Osteoblast (primary cell): ENCODE measurements at places on chromosomes 4 and X. TPM values are rescaled to one million over a fixed set of nuclear protein-coding genes. Genes with fewer than 3 reads are reported as not detected.
A peak's percentile ranks its signal among the peaks of the same experiment; 100 is the strongest.

DNA sequence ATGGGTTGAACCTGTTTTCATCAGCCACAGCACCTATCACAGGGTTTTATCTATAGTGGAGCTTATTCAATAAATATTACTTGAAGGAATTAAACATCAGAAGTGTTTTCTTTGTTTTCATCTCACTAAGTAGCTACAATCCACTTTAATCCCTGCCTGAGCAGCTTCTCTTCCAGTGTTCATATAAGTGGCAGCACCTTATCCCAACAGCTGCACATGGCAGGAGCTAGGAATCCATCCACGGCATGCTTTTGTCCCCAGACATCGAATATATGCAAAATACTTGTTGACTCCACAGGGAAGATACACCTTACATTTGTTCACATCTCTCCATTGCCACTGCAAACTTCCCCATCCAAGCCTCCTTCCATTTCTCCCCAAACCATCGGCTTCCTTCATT is 549.8 kb upstream of the FAM241A start:
- no peak overlapping the region for H3K27ac ChIP-seq
- no peak for DNase-seq
- H3K36me3 ChIP-seq = no peaks in the 10 kb centered on the region
- H3K27me3 ChIP-seq = no peaks in the 10 kb centered on the region
- H3K4me3 ChIP-seq = no peak overlapping the region

GRCh38 chr4:44736900-44737299 is 10.5 kb upstream of the GNPDA2 start:
- H3K4me1 ChIP-seq = no peaks in the 10 kb centered on the region
- no peak overlapping the region for H3K27ac ChIP-seq
- H3K27me3 ChIP-seq = no peaks in the 10 kb centered on the region
- no peak for DNase-seq

DNA sequence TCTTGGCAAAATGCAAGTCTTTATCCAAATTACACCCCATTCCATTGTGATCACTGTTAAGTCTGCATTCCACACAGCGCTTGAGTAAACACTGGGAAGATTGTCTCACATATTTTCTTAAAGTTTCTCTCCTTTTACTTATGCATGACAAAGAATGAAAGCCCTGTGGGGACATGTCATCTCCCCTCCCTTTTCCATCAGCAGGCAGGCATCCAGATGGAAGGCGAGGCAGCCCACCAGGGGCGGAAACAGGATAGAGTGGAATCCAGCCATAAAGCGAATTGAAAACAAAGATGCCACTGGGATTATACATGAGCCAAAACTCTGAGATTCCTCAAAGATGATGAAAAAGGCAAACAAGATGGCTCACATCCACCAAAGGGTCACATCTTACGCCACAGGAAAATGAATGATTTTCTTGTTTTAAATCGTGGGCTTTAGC is 78.2 kb downstream of the AFAP1 start:
- no peaks in the 10 kb centered on the region for H3K27me3 ChIP-seq
- DNase-seq = peak; percentile 83
- peaks cover 67% of the 10 kb centered on the region for H3K4me1 ChIP-seq
- no peak overlapping the region for H3K4me3 ChIP-seq

DNA sequence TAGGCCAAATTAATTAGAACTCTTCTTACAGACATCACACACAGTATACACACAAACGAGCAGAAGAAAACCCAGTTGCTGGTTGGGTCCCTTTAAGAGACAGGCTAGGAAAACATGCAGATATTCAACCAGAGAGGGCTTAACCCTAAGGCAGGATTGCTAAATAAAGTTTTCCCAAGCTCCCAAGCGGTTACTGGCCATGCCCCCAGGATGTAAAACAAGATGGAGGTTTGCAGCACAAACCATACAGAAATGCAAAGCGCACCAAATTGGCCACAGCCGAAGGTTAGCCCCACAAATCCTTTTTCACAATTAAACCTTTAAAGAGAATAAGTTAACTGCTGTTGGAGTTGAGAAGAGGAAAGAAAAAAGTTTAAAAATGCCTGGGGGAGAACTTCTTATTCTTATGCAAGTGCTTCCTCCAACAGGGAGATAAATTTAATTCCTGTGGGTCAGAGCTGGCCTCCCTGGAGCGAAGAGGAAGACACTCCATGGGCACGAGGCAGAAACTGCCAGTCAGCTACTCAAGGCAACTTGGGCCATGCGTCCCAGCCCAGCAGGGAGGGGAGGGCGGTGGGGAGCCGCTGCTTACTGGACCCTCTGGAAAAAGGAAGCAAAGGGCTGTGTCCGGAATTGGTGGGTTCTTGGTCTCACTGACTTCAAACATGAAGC is 167.6 kb upstream of the ARSJ start:
- H3K4me3 ChIP-seq = no peak overlapping the region
- H3K36me3 ChIP-seq = no peaks in the 10 kb centered on the region
- no peaks in the 10 kb centered on the region for H3K27me3 ChIP-seq
- H3K4me1 ChIP-seq = no peaks in the 10 kb centered on the region

GRCh38 chrX:138683600-138683999 is 27.9 kb downstream of the FGF13 start:
- H3K4me3 ChIP-seq = no peak overlapping the region
- no peaks in the 10 kb centered on the region for H3K4me1 ChIP-seq
- no peaks in the 10 kb centered on the region for H3K36me3 ChIP-seq
- no peak overlapping the region for H3K27ac ChIP-seq
- H3K27me3 ChIP-seq = no peaks in the 10 kb centered on the region
- DNase-seq = no peak

- H3K4me1 ChIP-seq = peaks cover 11% of the 10 kb centered on the region
- no peak for DNase-seq
- no peak overlapping the region for H3K4me3 ChIP-seq
- no peaks in the 10 kb centered on the region for H3K27me3 ChIP-seq
Observed at GRCh38 chr4:41129128-41129754, 85.1 kb downstream of the APBB2 start.

DNA sequence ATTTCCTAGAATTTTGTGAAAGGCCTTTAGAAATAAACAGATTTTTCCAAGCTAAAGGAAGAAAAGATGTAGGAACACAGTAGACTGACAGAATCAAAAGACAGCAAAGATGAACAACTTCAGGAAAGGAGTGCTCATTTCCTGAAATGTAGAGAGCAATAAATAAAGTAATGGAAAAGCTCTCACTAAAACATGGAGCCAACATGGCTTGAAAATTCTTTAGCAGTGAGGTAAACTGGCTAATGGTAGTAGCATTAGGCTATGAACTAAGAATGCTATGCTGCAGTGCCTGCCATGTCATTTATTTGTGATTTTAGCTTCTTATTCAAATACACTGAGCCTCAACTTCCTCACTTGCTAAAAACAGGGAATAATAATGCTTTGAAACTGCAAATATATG is 108.7 kb downstream of the IQCM start:
- no peak overlapping the region for H3K27ac ChIP-seq
- H3K27me3 ChIP-seq = no peaks in the 10 kb centered on the region
- H3K4me1 ChIP-seq = no peaks in the 10 kb centered on the region
- no peaks in the 10 kb centered on the region for H3K36me3 ChIP-seq

- no peaks in the 10 kb centered on the region for H3K27me3 ChIP-seq
- no peak overlapping the region for H3K27ac ChIP-seq
- H3K4me3 ChIP-seq = no peak overlapping the region
- H3K4me1 ChIP-seq = peaks cover 9% of the 10 kb centered on the region
- no peak for DNase-seq
- no peaks in the 10 kb centered on the region for H3K36me3 ChIP-seq
Observed at GRCh38 chrX:10166248-10166716, 9.5 kb downstream of the CLCN4 start.

DNA sequence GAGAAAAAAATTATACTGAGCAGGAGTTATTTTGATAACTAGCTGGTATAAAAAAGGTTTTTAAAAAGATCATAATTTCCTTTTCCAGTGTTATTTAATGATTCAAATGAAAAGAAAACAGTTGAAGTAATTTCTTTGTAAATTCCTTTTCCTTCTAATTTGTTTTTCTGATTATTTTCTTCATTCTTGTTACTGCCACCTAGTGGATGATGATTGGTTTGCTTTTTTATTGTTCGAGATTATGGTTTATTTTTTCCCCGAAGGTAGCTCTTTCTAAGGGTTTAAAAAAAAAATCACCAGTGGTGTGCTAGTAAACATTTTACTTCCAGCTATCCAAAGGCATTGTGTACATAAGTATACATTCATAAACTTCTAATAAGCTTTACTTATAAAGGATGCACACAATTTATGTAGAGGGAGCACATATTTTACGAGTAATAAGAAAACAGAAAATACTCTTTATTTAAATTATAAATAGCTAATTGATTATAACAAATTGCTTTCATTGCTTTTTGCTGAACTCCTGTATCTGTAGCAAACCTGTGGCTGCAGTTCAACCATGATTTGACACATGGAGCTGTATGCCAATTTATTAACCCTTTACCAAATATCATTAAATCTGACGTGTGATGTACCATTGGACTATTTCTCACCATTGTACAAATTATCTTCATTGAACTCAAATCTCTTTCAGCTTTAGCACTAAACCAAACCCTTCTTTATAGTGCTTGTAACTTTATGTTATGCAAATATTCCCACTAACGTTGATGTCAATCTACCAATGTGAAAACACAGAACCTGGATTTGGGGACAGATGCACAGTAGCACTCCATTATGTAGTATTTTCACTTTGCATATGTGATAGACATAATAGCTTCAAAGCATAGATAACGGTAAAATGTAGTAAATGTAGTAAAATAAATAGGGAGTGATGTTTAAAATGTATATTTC is 97.8 kb upstream of the ANK2 start:
- H3K4me3 ChIP-seq = no peak overlapping the region
- H3K4me1 ChIP-seq = no peaks in the 10 kb centered on the region
- H3K36me3 ChIP-seq = no peaks in the 10 kb centered on the region
- H3K27ac ChIP-seq = no peak overlapping the region
- peaks cover 4% of the 10 kb centered on the region for H3K27me3 ChIP-seq
- DNase-seq = peak; percentile 53

- H3K4me3 ChIP-seq = no peak overlapping the region
- no peaks in the 10 kb centered on the region for H3K27me3 ChIP-seq
- no peak overlapping the region for H3K27ac ChIP-seq
- no peak for DNase-seq
- H3K4me1 ChIP-seq = no peaks in the 10 kb centered on the region
- H3K36me3 ChIP-seq = no peaks in the 10 kb centered on the region
Observed at GRCh38 chr4:161132715-161133425, 1030.9 kb downstream of the FSTL5 start.

GRCh38 chr4:48664938-48665337 is 115.1 kb downstream of the FRYL start:
- no peaks in the 10 kb centered on the region for H3K36me3 ChIP-seq
- no peak overlapping the region for H3K4me3 ChIP-seq
- H3K27me3 ChIP-seq = no peaks in the 10 kb centered on the region
- DNase-seq = no peak
- H3K4me1 ChIP-seq = no peaks in the 10 kb centered on the region

DNA sequence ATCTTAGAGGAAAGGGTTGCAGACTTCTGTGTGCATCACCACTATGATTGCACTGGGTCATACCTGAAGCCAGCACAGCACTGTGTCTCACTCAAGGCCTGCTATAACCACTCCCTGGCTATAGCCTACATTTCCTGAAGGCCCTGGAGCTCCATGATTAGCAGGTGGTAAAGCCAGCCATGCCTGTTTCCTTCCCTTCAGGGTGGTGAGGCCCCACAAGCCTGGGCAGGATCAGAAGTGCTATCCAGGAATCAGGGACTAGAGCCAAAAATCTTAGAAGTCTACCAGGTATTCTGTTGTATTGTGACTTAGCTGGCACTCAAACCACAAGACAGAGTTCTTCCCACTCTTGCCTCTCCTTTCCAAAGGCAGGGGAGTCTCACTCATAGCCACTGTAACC is 734.6 kb downstream of the GLUD2 start:
- no peak for DNase-seq
- H3K36me3 ChIP-seq = no peaks in the 10 kb centered on the region
- H3K27me3 ChIP-seq = no peaks in the 10 kb centered on the region

TNIP3 gene
- total RNA-seq = 0.59 and 0.72 TPM in 2 replicates

TTC29 gene
- under 0.01 TPM in 1 of 2 replicates, not detected in the other for total RNA-seq

PPP1R2C gene
- not detected in 2 replicates for total RNA-seq

KIT gene
- total RNA-seq = 0.29 and 0.36 TPM in 2 replicates

SMR3B gene
- total RNA-seq = not detected in 2 replicates

CCNB3 gene
- total RNA-seq = 0.29 and 0.36 TPM in 2 replicates

UCHL1 gene
- total RNA-seq = 258 and 348 TPM in 2 replicates

N4BP2 gene
- total RNA-seq = 18.6 and 19.2 TPM in 2 replicates

XAGE2 gene
- not detected in 2 replicates for total RNA-seq

BANK1 gene
- 1.8 and 2.7 TPM in 2 replicates for total RNA-seq

OPHN1 gene
- total RNA-seq = 6.9 and 7.4 TPM in 2 replicates

BTC gene
- 0.29 and 0.36 TPM in 2 replicates for total RNA-seq

BCLAF3 gene
- total RNA-seq = 7.6 and 10.0 TPM in 2 replicates
